ENCODE measurements at places on chromosomes 6 and 20.

- DNase-seq: peak; percentile 66
These were observed 81.7 kb upstream of the MAFB start for GRCh38 chr20:40770564-40771307.

GRCh38 chr6:50128420-50129005 is 78.8 kb upstream of the DEFB112 start:
- peak; percentile 22 for DNase-seq

DNA sequence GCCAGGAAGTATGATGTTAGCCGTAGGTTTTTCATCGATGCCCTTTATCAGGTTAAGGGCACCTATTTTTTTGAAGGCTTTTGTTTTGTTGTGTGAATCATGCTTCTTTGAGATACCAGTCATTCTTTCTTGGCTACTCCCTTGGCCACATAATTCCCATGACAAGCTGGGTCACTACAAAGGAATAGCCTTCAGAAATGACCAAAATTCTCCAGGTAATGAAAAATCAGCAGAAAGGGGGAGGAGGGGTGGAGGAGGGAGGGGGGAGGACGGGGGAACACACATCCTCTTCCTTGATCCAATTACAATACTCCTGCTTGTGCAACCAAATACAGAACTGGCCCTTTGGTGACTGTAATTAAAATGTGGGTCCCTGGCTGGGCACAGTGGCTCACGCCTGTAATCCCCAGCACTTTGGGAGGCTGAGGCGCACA is 21.7 kb upstream of the TGM2 start:
- peak; percentile 38 for DNase-seq

DNA sequence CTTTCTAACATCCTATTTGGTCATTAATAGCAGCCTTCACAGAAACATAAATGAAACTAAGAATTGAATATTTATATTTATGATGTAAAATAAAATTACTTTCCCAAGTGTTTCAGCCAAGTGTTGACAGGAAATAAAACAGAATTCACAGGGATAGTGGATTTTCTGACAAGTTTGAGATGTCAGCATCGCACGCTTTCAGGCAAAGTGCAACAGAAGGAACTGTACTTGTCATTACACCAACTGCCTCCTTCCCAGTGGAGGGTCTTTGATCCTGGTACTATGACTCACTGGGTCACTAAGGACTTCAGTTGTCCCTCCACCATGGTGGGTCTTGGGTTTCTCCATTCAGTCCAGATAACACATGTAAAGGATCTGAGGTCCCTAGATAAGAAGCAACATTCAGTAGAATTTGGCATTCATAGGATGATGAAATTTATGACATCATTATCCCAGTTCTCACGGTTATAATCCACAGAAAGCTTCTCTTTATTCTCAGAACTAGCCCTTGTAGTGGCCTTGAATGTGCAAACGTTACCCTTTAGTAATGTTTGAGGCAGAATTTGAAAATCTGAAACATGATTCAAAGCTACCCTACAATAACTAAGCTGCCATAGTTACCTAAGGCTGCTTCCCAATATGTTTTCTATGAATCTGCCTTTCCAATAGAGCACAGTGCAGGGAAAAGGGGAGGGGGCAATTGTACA is 3.8 kb upstream of the TNFAIP3 start:
- DNase-seq: peak; percentile 67

GRCh38 chr6:137339929-137340559 is 120.9 kb upstream of the IFNGR1 start:
- no peak for DNase-seq

DNA sequence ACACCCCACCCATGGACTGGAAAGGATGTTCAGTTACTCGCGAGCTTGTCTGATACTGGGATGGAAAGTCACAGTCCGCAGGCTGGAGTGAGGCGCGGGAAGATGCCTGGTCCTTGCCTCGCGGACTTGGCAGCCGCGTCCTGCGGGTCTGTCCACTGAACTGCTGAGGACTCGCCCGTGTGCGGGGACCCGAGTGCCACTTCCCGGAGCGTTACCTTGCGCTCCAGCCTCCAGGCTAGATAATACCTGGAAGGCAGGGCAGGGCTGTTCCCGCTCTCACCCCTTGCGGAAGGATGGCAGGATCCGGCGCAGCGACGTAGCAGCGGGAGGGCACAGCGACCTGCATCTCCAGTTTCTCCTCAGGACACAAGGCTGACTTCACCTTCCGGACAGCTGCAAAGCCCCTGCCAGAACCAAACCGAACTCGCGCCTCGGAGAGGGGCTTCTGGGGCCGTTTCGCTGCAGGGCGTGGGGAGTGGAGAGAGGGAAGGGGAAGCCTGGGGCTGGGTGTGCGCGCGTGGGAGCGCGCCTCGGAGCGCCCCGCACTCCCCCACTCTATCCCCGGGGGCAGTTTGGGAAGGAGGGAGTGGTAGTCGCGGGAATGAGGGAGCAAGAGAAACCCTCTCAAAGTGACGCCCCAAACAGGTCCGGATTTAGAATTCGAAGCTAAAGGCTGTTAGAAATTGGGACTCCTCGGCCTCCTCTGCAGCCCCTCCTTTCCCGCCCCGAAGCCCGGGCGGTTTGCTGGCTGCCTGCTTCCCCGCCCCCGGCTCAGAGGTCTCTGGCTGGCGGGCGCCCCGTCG is at the start of gene KCNQ5:
Gene KCNQ5 (plus strand): TSS at position 774 of the 803 bp plus-strand sequence.
- DNase-seq: no peak

DNA sequence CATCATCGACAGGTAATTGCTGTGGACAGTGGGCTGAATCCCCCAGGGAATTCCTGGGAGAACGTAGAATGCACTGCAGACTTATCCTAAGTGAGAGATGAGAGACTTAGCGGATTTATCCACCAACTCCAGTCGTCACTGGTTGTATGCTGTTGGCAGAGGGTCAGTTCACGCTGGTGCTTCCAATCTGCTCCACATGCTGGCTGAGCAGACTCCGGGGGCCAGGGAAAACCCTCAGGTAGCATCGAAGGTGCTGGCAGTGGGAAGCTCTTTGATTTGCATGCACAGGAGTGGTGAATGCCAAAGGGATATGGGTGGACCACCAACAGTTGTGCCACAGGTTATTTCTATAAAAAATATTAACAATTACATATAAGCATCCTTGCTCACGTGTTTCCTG is 20.2 kb downstream of the TTLL9 start:
- DNase-seq: no peak
